ENCODE measurements at places on chromosomes 11 and 22. TPM values are rescaled to one million over a fixed set of nuclear protein-coding genes. Genes with fewer than 3 reads are reported as not detected.

DMC1 gene
- 17.2 TPM for total RNA-seq

KDELR3 gene
- 0.13 TPM for total RNA-seq

BBOX1 gene
- total RNA-seq = not detected

SLC22A6 gene
- total RNA-seq = not detected

SEC14L6 gene
- not detected for total RNA-seq

TMPRSS13 gene
- total RNA-seq = 1.5 TPM

TTLL1 gene
- total RNA-seq = 5.0 TPM

LRRN4CL gene
- 0.22 TPM for total RNA-seq

OR51B4 gene
- not detected for total RNA-seq

GNAZ gene
- 2.6 TPM for total RNA-seq

CASP1 gene
- total RNA-seq = 30.0 TPM

MUC5B gene
- total RNA-seq = not detected

DNA sequence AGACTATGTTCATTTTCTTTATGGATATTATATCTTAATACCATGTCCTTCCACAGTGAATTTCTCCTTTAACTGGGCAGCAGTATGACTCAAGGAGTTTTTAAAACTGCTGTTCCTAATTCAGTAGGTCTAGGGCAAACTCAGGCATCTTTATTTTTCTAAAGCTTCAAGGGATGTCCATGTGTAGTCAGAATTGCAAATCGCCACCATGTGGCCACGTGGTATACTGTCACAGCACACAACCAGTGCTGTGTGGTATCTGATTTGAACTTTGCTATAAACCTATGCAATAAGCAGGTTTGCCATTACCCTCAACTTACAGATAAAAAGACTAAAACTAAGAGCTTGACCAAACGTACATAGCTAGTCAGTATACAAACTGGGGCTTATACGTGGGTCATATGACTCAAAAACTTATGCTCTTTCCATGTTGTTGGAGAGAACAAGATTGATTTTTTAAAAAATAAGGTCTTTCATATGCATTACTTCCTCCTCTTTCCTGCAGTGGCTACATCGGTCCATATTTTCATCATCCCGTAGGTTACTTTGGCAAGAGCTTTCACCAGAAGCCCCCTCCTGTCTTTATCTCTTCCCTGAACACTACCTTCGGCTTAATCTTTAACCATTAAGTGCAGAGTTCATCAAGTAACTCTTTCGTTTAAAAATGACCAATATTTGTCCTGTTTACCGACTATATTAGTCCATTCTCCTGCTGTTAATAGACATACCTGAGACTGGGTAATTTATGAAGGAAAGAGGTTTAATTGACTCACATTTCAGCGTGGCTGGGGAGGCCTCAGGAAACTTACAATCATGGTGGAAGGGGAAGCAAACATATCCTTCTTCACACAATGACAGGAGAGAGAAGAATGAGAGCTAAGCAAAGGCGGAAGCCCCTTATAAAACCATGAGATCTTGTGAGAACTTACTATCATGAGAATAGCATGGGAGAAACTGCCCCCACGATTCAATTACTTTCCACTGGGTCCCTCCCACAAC lies 8.0 kb upstream of the HTATIP2 start:
- H3K27ac ChIP-seq = no peak overlapping the region
- no peak overlapping the region for H3K4me3 ChIP-seq
- H3K4me1 ChIP-seq = peaks cover 7% of the 10 kb centered on the region
- H3K27me3 ChIP-seq = no peaks in the 10 kb centered on the region
- no peaks in the 10 kb centered on the region for H3K36me3 ChIP-seq

GRCh38 chr11:6320411-6321155 lies at the start of gene CAVIN3:
TSS of gene CAVIN3 (minus strand) at chr11:6320501. CDS start at chr11:6320476, 25 bp downstream.
- no peaks in the 10 kb centered on the region for H3K36me3 ChIP-seq
- no peak within 1 kb of the TSS for H3K27ac ChIP-seq
- H3K4me3 ChIP-seq = no peak within 1 kb of the TSS
- no peak for DNase-seq

DNA sequence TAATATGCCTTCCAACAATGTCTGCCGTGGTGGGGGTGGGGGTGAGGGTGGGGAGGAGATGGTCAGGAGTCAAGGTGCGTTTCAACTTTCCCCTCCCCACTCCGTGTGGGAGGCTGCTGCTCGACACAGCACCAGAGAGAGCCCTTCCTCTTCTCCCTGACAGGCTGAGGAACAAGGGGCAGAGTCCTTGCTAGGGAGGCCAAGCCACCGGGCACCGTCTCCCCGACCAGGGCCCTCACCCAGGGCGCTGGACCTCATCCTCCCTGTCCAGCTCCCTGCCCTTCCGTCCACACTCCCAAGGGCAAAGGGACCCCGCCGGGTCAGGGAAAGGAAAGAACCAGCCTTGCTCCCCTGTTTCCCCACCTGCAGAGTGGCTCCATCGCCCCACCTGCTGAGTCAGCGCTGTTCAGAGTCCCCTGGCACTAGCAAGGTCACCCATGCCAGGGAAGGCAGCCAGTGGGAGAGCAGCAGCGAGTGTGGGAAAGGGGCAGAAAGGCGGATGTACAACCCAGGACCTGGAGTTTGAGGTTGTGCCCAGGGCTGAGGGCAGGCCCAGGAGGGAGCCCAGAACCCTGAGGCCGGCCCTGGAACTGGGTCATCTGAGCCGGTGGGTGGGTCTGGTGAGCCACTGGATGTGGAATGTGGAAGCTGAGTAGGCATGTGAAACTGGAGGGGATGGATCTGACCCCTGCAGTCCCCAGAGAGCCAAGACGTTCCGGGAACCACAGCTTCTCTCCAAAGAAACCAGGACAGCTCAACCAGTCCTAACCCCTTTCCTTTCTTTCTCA lies 47.2 kb downstream of the BUD13 start:
- H3K36me3 ChIP-seq = no peaks in the 10 kb centered on the region
- no peak overlapping the region for H3K27ac ChIP-seq
- no peak for DNase-seq
- H3K4me1 ChIP-seq = no peaks in the 10 kb centered on the region
- no peak overlapping the region for H3K4me3 ChIP-seq

DNA sequence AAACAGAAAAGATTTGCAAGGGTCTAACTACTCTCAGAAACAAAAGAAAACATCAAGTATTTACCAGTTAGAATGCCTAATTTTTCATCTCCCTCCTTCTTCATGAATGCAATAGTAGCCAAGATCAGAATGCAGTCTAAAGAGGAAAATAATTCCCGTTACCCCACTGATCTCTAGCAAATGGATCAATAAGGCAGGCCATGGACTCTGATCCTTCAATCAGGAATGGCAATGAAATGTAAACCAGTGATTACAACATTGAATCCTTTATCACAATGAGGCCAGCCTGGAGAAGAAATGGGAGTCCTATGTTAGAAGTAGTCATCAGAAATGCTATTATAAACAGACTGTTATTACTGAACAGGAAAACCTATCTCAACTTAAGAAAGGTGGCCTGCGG lies 106.6 kb downstream of the APOL5 start:
- no peak overlapping the region for H3K27ac ChIP-seq
- DNase-seq = no peak
- H3K36me3 ChIP-seq = no peaks in the 10 kb centered on the region

DNA sequence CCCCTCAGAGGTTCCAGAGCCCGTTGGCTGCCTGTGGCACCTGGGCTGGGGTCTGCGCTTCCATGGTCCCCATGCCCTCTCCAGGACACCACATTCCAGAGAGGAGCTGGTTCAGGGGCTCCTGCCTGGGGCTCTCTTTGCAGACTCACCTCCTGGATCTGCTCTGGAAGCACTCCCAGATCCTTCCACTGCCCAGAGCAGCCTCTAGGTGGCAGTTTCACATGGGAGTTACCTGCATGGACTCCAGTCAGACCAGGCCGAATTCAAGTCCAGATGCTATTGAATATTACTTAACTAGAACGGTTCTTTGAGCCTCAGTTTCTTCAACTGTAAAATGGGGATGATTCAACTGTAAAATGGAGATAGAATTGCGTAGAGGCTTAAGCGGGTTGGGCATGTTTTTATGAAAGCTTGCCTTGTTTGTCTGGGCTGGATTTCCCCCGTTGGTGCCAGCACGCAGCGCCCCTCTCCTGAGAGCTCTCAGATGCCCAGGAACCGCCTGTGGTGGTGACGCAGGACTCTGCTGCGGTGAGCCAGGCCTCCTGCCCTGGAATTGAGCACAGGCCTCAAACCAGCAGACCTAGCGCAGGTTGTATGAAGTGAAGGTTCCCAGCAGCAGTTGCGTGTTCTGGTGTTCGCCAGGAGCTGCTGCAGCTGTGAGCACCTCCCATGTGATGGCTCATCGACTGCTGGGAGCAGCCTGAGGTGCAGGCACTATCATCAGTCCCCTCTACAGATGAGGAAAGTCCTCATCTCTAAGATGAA lies 44.2 kb downstream of the LMO1 start:
- no peak overlapping the region for H3K4me3 ChIP-seq
- no peak overlapping the region for H3K27ac ChIP-seq
- no peak for DNase-seq
- H3K4me1 ChIP-seq = no peaks in the 10 kb centered on the region
- no peaks in the 10 kb centered on the region for H3K27me3 ChIP-seq
- no peaks in the 10 kb centered on the region for H3K36me3 ChIP-seq

DNA sequence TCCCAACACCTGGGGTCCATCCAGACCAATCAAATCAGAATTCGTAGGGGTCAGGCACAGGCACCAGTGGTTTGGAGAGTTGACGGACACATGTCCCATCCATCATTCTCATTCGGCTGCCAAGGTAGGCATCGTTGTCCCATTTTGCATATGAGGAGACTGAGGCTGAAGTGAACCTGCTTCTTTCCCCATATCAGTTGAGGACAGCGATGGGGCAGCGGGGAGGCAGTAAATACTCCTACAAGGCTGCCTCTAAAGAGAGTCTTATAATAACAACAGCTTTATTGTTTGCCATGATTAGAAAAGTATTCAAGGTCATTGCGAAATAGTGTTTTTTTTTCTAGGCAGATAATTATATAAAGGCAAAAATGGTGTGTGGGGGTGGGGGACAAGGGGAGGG lies 1.6 kb upstream of the BEST1 start:
- no peaks in the 10 kb centered on the region for H3K27me3 ChIP-seq
- H3K4me3 ChIP-seq = no peak overlapping the region
- no peaks in the 10 kb centered on the region for H3K36me3 ChIP-seq
- no peaks in the 10 kb centered on the region for H3K4me1 ChIP-seq
- no peak for DNase-seq

DNA sequence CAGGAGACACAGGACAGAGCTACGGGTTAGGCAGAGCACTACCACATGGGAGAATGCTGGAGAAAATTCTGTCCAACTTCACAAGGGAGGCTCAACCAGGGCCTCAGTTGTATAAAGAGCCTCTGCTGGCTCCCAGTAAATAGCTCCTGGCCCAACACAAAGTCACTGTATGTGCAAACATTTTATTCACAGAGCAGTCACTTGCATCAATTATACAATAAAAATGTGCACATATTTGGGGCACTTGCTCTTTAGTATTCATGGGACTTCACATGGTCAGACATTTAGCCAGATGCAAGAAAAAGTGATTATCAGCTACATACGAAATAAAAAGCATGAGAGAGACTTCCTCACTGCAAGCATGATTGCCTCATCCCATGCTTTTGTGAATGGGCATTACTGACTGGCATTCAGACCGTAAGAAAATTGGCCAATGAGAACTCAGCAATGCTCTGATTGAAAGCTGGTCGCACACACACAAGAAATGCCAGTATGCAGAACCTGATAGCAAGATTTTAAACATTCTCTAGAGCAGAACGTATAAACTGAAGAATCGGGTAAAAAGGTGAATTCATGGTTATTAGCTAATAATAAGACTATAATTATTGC lies 39.4 kb downstream of the BLID start:
- no peaks in the 10 kb centered on the region for H3K4me1 ChIP-seq
- no peaks in the 10 kb centered on the region for H3K36me3 ChIP-seq
- H3K27me3 ChIP-seq = no peaks in the 10 kb centered on the region
- no peak for DNase-seq

- no peak for DNase-seq
- no peak overlapping the region for H3K27ac ChIP-seq
- no peak overlapping the region for H3K4me3 ChIP-seq
- H3K4me1 ChIP-seq = no peaks in the 10 kb centered on the region
Measured at GRCh38 chr11:11279956-11280689, 72.9 kb downstream of the CSNK2A3 start.

- H3K4me1 ChIP-seq = no peaks in the 10 kb centered on the region
- no peak overlapping the region for H3K27ac ChIP-seq
- H3K36me3 ChIP-seq = peaks cover 6% of the 10 kb centered on the region
- peak; percentile 75 for DNase-seq
Measured at GRCh38 chr22:37457093-37457893, 28.9 kb downstream of the MFNG start.

GRCh38 chr11:108680271-108680670 lies 15.4 kb downstream of the DDX10 start:
- H3K27me3 ChIP-seq = no peaks in the 10 kb centered on the region
- H3K27ac ChIP-seq = no peak overlapping the region
- H3K4me1 ChIP-seq = no peaks in the 10 kb centered on the region
- DNase-seq = no peak
- H3K36me3 ChIP-seq = peaks cover 19% of the 10 kb centered on the region

- DNase-seq = no peak
- peaks cover 1% of the 10 kb centered on the region for H3K4me1 ChIP-seq
- no peak overlapping the region for H3K4me3 ChIP-seq
- no peaks in the 10 kb centered on the region for H3K27me3 ChIP-seq
- H3K36me3 ChIP-seq = no peaks in the 10 kb centered on the region
Measured at GRCh38 chr11:9669954-9670353, 6.1 kb downstream of the SWAP70 start.

All from CD8-positive, alpha-beta memory T cell (primary cell).